A172 (cell line): ENCODE measurements at places on chromosomes 3 and 15.

DNA sequence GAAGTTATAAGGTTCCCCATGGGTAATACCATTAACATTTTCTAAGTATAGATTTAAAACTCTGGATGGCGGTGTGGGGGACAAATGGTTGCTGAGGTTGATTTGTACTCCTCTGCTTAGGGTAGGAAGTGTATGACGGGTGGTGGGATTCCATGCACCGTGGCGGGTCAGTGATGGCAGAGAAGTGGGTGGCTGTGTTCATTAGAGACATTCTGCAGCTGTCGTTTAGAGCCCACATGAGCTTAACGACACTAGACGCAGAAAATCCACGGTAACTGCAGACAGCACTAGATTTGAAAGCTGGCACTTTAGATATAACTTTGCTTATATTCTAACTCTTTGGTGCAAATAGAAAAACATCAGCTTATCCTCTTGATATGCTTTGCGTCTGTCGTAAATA is 37.5 kb downstream of the SGO1 start:
- no peak for DNase-seq

DNA sequence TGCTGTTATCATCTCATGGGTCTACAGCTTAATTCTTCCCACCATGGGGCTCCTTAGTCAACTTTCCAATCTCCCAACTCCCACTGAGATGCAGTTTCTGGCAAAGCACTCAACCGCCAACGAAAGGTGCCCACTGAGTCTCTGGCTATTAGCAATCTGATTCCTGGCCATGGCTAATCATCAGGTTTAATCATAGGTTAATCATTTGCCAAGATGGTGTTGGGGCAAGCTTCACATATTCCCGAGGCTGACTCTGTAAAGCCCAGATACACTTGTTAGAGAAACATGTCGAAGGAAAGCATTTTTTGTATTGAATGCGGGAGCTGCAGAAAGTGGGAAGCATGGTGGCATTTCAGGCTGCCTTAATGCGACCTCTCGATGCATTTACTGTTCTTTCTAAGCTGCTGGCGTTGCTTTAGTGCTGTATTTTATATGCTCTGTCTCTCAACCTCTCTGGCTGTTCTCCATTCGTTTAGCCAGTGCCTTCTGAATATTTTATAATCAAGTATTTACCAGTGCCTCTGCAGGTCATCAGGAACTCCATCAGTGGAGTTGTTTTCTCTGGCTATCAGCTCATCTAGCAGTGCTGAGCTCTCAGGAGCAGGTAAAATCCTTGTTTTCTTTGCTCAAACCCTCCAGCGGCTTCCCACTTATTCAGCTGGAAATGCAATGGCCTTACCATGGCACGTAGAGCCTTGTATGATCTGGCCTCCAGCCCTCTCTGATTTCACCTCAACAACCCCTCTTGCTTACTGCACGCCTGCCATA is 67.0 kb downstream of the EDEM1 start:
- DNase-seq = no peak

DNA sequence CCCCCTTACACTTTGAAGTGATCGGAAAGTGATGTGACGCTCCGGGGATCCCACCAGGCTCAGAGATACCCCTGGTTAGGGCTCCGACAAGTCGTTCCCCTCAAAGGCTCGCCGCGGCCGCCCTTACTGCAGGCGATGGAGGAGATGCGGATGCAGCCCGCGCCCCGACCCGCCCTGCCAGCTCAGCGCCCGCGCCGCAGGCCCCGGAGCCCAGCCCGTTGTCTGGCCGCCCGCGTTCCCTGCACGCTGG is 228 bp downstream of the GLT8D1 start:
- DNase-seq = no peak

DNA sequence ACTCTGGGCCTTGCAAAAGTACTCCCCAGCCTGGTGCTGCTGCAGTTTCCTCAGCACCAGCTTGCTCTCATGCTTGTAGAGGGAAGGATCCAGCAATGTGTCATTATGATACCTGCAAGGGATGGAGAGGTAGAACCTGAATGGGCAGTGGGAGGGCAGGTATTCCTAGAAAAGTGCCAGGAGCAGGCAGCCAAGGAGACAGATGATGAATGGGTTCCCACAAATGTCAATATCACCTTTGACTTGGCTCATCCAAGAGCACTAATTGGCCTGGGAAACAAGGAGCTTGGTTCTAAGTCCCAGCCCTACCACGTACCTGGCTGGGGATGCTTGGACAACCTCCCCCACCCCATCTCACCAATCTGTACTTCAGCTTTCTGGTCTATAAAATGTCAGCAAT is 9.4 kb downstream of the CILP start:
- DNase-seq = no peak

DNA sequence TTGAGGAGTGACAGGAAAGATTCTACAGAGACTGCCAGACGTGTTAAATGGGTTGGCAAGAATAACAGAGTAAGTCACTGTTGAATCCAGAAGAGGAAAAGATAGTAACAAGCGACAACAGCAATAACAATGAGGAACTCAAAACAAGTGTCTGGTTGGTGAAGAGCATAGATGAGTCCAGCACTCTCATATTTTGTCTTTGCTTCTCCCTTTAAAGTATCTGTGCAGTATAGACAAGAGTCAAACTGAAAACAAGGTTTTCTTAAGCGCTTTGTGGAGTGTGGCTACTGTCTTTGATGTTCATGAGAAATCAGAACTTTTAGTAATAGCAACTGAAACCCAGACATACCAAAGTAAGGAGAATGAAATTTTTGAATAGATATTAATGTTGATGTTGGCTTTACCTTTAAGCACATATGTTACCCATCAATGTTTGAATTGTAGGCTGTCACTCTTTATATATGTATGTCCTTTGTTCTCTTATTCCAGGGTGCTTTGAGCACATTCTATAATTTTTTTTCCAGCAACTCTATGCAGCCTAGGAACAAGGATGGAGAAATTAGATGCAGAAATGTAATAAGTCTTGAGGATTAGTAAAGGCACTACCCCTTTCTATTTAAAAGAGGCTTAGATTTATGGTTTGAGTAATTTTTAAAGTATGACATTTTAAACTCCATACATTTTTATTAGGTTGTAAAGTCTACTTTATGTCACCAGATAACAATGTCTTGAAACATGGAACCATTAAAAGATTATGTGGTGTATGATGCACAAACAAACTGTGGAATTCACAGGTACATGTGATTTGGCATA is 185.5 kb downstream of the NFKBIZ start:
- no peak for DNase-seq

- DNase-seq = peak; percentile 10
These were observed 82.2 kb downstream of the C3orf70 start for GRCh38 chr3:185070491-185071286.

DNA sequence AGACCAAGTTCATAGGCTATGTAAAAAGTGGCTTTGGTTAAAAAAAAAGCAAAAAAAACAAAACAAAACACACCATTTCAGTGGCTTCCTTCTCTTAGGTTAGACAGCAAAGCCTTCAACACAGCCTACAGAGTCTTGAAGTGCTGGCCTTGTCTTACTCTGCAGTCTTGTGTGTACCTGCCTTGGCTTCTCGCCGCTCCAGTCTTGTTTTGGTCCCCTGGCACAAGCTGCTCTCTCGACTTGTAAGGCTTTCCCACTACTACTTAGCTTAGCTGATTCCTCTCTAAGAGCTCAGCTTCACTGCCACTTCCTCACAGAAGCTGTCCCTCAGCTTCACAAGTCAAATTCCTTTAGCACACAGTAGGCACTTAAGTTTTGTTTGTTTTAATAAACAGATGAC is 63.0 kb downstream of the ST3GAL6 start:
- no peak for DNase-seq

GRCh38 chr3:132284781-132285619 is 32.2 kb upstream of the ACP3 start:
- DNase-seq = no peak

DNA sequence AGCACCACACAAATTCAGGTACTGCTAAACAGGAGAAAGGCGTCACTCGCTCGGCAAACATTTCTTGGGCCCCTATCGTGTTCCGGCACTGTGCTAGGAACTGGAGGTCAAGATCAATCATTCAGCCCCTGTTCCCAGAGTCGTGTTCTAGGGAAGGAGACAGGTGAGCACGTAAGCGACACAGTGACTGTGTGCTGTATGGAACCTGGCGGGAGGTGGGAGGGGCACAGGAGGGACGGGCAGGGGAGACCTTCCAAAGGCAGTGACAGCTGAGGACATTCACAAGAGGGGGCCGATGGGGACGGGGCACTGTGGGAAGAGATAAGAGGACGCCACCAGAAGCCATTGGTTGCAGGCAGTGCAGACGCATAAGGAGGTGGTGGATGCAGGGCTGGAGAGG is 32.2 kb downstream of the BDH1 start:
- no peak for DNase-seq

DNA sequence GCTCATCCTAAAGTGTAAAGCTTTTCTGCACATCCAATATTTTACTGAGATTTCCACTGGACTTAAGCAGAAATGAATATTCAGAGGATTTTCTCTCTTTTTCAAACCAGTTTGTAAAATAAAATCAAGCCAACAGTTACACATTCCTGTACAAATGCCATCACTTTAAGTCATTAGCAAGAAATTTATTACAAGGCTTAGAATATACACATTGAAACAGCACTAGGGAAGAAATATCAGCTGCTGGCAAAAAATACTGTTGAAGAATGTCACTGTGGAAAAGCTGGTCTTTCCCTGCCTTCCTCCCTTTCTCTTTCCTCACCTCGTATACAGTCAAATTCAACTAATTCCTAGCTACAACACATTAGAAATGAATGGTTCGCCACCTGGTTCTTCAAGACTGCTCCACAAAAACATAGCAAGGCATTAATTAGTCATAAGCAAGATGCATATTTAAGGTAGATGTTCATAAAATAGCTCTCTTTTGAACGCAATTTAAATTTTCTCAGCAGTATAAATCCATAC is 21.3 kb downstream of the PLOD2 start:
- no peak for DNase-seq

GRCh38 chr15:22878103-22878502 is 39.6 kb downstream of the NIPA2 start:
- DNase-seq = no peak

GRCh38 chr3:77468626-77469020 is 428.7 kb downstream of the ROBO2 start:
- no peak for DNase-seq

DNA sequence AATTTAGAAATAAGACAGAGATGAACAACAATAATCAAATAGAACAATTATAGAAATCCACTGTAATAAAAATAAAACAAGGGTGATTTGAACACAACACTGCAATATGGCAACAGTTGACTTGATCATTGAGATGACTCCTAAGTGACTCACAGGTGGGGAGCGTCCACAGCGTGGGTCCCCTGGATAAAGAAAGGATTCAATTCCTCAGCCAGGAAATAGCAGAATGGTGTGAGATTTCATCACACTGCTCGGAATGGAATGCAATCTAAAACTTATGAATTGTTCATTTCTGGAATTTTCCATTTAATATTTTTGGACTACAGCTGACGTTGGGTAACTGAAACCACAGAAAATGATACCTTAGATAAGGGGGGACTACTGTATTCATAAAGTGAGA is 82.0 kb downstream of the CNTN3 start:
- no peak for DNase-seq

GRCh38 chr15:60346653-60347052 is 51.1 kb downstream of the ANXA2 start:
- no peak for DNase-seq

DNA sequence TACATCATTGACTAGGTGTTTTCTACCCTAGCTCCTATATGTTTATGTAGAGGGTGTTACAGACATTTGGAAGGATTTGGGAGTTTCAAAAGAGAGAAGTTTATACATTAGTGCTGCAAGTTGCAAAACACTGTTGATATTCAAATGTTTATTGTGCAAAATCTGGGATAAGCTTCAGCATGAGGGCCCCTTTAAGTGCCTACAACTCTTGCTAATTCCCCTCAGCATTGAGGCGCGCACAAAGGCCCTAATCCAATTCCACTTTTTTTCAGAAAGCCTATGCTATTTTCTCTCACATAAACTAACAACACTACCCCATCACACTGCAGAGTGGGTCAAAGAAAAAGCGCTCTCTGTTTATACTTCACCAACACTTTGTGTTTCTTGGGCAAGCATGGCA is 208.0 kb downstream of the NR2F2 start:
- DNase-seq = no peak

DNA sequence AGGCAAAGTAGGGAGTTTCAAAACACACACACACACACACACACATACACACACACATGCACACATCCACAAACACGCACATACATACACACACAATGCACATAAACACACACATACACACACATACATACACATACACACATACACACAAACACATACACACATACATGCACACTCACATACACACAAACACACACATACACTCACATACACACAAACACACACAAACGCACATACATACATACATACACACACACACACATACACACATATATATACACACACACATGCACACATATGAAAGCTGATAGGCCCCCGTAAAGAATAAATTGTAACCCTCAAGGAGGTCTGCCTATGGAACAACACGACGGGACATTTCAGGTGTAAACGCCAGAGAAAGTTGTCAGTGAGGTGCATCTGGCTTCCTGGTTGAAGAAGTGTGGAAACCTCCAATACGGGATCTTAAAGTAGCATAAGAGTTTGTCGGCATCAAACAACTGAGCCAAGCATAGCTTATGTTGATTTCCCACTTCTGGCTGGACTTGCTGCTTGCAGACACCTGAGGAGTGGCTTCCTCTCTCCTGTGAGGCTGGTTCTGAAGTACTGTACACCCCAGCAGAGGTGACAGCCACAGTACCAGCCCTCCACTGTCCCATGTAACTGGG is 5.8 kb downstream of the RFTN1 start:
- no peak for DNase-seq

DNA sequence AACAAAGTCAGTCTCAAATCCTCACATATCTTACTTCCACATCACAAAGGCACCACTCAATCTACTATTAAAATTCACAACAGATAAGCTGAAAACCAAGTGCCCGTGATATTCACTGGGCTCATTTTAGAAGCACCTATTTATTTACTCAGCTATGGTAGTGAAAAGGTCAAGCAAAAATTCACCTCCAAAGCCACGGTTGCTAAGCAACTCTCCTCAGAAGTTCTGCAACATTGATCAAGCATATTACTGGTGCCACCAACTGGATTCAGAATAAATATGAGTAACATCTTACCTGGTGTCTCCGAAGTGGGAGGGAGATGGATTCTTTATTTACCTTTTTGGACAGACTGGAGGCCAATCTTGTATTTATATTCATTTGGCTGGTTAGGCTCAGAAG is 714.8 kb downstream of the FHIT start:
- DNase-seq = no peak

GRCh38 chr3:136048068-136048467 is 82.5 kb downstream of the PPP2R3A start:
- DNase-seq = no peak
